ENCODE measurements at places on chromosomes 5 and 9.

- DNase-seq = no peak
Observed at GRCh38 chr5:67971223-67971830, 244.2 kb upstream of the PIK3R1 start.

DNA sequence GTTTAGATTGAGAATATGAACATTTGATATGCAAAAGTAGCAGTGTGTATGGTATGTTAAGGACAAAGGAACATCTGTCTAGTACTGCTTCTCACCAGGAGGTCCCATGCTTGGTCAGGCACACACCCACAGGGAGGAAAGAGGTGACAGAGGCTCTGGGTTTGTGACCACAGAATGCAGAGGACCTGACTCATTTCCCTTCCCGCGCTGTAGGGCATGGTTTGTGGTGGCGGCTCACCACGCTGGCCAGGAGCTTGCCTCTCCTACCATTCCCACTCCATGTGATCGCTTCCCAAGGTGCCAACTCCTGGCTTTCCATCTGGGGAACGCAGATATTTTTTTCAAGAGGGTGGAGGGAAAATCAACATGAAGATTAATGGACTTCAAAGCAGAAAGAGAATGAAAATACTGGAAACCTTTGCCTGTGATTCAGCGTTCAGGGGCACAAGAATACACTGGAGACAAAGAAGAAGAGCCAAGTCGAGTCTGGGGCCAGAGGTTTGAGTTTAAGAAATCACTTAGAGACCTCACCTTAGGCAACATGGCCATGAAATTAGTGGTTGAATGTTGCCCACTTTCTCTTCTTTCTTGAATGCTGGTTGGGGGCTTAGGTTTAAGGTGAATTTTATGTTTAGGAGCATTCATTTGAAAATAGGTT is 477.8 kb downstream of the CCDC171 start:
- DNase-seq = no peak

GRCh38 chr9:128548876-128549275 is 3.5 kb upstream of the SPTAN1 start:
- DNase-seq = no peak

DNA sequence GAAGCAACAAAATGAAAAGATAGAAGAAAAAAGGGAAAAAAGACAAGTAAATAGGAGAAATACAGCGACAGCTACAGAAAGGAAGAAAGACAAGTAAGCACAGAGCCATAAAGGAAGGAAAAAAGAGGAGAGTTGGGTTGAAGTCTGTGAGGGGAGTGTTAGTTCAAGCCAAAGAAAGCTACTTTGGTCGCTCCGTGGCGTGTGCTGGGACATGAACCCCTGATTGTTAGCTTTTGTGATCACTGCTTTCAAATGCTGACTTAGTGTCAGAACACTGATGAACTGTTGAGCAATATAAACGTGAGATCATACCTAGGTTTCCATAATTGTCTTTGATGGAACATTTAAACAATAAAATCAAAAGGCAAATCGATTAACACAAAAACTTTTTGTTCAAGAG is 370.1 kb downstream of the TMEM161B start:
- DNase-seq = no peak

DNA sequence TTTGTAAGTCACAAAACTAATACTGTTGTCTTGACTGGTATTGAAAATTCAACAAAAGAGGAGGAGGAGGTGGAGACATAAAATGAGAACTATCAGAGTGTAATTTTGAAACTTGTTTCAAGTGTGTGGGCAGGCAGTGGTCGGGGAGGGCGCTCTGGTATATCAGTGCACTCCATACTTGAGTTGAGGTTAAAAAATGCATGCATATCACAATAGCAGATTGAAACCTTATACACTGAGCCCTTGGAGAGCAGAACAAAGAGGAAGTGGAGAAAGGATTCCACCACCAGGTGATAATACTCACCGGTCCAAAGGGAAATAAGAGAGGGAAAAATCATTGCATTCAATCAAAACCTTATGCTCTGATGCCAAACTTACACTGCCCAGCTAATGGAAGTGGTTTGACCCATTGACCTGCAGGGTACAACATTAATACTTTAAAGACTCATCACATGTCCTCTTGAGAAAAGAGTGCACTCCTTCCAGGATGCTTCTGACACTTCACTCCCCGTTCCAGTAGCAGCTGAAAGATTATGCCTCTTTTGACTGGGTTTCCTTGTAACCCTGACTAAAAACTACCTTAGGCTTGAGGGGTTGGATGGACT is 79.5 kb upstream of the FAM169A start:
- no peak for DNase-seq

- no peak for DNase-seq
Observed at GRCh38 chr5:173623296-173623771, 6.9 kb upstream of the BOD1 start.

DNA sequence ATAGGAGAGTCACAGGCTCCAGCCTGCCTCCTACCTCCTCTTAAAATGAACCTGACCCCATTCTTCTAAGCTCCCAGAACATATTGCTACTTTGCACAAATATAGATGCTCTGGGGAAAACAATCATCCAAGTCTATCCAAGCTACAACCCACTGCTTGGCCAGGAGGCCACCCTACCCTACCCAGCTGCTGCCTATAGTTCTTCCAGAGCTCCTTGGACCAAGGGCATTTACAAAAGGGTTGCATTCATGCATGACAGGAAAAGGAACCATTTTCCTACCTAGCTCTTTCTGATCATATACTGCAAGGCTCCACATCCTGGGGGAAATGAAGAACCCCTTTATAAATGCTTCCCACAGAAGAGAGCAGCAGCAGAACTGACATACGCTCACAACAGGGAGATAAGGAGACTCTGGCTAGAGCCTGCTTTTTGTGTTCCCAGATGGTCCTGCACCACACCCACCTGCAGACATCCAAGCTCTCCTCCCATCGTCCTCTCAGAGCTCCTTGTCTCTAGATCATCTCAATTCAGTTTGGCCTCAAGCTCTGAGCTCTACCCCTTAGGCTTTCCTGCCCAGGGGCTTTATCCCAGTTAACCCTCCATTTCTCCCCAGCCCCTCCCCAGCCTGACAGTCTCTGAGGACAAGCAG is 185.5 kb downstream of the SPOCK1 start:
- peak; percentile 29 for DNase-seq

DNA sequence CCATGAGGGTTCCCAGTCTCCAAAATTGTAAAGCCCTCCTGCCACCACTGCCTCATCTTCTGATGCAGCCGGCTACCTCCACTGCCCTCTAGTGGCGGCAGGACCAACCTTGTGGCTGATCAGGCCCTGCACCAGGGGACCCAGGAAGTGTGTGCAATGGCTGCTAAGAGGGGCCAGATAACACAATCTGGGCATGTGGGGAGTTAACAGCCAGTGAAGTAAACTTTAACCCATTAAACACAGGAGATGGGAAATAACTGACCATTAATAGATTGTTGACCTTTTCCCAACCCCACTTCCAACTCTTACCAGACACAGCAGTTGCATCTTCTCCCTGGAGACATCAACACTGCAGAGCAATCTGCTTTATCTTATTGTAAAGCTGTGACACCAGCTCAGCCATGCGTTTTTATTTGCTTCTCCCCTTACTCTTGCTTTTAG is 63.3 kb downstream of the FREM1 start:
- DNase-seq = peak; percentile 18

DNA sequence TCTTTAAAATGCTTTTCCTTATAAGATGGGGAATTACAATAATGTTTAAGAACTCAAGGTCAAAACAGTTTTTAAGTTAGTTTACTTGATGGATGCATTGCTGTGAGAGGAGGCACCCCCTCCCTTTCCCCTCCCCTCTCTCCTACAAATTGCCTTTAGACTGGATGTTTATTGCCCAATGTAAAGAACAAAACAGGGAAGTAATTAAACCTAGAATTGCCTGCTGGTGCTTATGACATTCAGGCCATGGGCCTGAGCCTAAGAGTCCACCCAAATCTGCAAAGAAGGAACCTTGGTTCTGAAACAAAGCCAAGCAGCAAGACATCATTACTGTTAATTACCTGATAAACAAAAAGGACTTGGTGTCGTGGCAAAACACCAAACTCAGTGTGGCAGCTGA is 630.3 kb downstream of the ISL1 start:
- DNase-seq = no peak

DNA sequence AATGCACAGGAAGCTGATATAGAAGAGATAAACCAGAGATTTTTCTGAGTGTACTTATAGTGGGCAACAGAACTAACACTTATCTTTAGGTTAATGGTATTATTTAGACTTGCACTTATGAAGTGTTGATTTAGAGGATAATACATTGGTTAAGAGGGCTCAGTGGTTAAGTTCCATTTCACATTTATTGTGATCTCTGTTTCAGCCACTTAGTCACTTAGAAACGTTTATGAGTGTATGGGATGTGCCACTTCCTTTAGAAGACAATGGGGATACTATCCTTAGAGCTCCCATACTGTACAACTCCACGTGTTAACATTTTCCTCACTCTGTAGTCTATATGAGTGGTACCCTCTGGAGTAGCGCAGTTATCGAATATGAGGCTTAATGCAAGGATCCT is 57.5 kb downstream of the PIP5K1B start:
- DNase-seq = no peak

- DNase-seq = no peak
Observed at GRCh38 chr5:83414601-83415000, 56.9 kb upstream of the VCAN start.

DNA sequence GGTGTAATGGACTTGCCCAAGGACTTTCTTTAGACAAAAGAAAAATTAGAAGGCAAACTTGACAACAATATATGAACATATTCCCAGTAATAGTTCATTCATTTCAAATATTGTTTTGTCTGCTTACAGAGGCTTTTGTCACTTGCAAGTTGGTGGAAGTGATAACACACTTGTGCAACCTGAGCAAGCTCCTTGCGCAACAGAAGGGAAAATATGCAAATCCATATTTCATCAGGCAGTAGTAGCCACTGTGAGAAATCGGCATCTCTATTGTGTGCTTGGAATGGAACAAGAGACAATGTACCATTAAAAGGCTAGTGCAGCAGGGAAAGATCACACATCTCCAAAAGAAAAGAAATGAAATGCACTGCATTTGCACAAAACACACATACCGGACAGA is 125.3 kb upstream of the RASEF start:
- no peak for DNase-seq

DNA sequence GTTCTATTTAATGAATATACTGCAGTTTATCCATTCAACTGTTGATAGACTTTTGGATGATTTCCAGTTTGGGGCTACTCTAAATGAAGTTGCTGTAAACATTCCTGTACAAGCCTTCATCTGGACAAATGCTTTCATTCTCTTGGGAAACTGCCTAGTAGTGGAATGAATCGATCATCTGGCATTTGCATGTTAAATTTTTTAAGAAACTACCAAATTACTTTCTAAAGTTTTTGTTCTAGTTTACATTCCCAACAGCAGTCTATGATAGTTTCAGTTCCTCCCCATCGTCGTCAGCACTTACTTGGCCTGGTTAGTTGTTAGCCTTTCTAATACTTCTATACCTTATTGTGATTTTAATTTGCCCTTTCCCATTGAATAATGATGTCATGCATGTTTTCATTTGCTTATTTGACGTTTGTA is 306.3 kb downstream of the FER start:
- DNase-seq = no peak

GRCh38 chr9:77807846-77808750 is 160.0 kb upstream of the GNA14 start:
- DNase-seq = no peak

DNA sequence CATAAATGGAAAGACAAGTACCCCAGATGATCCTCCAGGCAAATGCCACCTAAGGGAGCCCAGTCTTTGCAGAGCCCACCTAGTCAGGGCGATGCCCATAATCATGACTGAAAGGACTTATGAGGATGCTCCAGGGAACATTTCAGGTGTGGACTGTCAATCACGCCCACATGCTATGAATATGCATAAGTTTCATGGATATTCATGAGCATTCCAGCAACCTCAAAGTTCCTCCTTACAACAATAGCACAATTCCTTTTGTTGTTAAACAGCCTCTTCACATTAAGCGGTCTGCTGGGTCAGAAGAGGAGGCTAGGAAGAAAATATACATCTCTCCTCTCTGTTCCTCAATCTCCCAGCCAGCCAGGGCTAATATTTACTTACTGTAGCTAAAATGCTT is 161.6 kb downstream of the C5orf15 start:
- DNase-seq = no peak

DNA sequence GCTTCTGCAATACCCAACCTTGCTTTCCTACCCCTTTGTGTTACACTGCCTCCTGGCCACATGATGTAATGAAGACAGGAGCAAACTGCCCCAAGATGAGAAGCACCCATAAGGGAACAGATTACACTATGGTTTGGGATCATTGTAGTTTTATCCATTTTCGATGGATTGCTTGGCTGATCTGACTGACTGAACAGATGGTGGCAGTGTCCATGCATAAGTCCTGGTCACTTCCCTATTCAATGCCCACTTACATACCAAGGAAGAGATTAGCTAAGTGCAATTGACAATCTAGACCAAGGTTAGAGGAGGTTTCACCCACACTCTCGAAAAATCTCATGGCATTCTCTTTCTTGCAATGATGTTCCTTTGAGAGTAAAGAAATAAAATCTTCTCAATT is 319.9 kb downstream of the RAB3C start:
- no peak for DNase-seq

- no peak for DNase-seq
Observed at GRCh38 chr5:93583768-93584595, 960 bp downstream of the NR2F1 start.

- DNase-seq = no peak
Observed at GRCh38 chr9:97293207-97293721, 14.2 kb upstream of the CCDC180 start.

- DNase-seq = no peak
Observed at GRCh38 chr5:116379306-116379705, 195.3 kb downstream of the SEMA6A start.

DNA sequence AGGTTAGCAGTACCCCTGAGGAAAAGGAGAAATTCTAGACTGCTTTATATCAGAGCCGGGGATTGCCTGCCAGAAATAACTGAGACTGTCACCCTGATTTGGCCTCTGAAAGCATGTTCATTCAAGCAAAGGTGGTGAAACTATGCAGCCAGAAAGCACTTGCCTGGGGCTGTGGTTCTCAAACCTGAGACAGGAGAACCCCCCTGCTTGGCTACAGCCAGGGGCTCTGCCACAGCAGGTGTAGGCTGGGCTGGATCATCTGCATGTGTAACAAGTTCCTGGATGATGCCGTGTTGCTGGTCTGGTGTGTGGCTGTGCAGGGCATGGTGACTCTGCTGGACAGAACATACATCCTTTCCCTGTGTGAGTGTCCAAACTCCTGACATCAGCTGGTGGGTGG is 157.8 kb downstream of the NXNL2 start:
- DNase-seq = no peak

DNA sequence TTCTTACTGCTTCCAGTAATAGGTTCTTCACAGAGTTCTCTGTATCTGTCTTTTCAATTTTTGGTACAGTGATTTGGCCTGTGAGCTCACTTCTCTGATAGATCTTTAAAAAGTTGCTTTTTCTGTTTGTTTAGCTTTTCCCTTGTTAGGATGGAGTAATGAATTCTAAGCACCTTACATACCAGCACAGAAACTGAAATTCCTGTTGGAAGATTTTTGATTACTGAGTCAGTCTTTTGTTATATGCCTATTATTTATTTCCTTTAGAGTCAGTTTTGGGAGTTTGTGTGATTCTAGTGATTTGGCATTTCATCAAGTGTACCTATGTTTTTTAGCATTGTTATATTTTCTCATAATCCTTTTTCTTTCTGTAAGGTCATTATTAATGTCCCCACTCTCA is 37.6 kb upstream of the IPPK start:
- no peak for DNase-seq

- DNase-seq = no peak
Observed at GRCh38 chr5:26881901-26882300, 156.5 kb downstream of the CDH9 start.

Measured in anterior cingulate cortex (tissue), 58 donors.